ENCODE measurements at places on chromosomes 5 and 9.

GRCh38 chr5:14269395-14269794 is 126.3 kb downstream of the TRIO start:
- DNase-seq, result no peak

- DNase-seq, result no peak
Observed at GRCh38 chr9:89467278-89467625, 30.7 kb downstream of the SEMA4D start.

GRCh38 chr5:71828291-71829040 is 109.4 kb downstream of the CARTPT start:
- DNase-seq, result no peak

GRCh38 chr9:84694248-84694647 is 24.7 kb downstream of the NTRK2 start:
- no peak for DNase-seq

GRCh38 chr9:68505681-68506409 is 34.8 kb downstream of the TMEM252 start:
- DNase-seq, result no peak

DNA sequence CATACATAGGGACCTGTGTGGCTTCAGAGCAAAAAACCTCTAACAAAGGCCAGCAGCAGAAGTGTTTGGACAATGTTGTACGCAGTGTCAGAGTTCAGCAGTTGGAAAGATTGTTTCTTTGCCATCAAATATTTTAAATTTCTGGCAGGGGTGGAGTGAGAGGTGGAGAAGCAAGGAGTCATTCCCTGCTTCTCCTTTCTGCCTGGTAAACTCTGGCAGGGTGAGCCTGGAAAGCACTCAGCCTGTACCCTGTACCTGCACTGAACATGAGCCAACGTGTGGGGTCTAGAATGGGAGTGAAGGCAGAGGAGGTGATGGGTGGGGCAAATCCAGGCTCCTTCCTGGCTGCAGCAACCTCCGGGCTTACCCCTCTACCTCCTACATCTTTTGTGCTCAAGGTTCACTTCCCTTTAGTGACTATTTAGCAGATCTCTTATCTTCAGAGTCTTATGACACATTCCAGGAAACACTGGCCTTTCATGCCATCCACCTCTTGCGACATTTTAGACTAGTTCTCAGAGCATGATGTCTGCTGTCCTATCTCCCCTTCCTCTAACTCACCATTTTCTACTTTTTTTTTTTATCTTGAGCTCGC is 445.0 kb upstream of the PIK3R1 start:
- no peak for DNase-seq

GRCh38 chr9:83986765-83987401 is 6.3 kb downstream of the RMI1 start:
- no peak for DNase-seq

DNA sequence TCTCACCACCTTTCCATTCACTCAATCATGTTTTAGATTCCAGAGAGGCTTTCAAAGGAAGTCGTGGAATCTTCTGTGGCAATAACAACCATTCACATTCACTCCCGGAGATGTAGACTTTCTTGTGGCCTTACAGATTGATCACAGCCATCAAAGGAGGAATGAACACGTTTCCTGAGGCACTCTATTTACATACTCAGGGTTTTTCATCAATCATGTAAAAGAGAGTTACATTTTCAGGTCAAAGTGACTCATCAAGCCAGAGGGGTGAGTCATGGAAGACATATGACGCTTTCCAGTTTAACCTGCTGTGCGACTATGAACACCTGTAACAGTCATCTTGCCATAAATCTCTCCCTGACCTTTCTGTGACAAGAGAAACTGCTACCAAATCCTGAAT is 39.3 kb upstream of the RAD23B start:
- no peak for DNase-seq

GRCh38 chr5:62732677-62733121 is 154.1 kb downstream of the LRRC70 start:
- no peak for DNase-seq

GRCh38 chr9:134136118-134136995 is 475 bp downstream of the WDR5 start:
- no peak for DNase-seq

DNA sequence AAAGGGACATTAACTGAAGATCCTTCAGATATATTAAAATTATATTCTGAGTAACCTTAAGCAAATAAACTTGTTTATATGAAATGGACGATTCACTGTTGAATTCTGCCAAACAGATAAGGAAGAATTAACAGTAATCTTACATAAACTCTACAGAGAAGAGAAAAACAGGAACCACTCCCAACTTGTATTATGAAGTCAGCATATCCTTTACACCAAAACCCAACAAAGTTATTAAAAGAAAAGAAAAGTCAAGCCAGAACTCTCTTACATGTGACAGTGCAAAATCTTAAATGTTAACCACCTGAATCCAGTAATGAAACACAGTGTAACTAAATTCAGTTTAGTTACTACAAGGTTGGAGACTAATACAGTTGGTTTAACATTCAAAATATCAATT is 185.8 kb downstream of the DEPDC1B start:
- DNase-seq, result no peak

DNA sequence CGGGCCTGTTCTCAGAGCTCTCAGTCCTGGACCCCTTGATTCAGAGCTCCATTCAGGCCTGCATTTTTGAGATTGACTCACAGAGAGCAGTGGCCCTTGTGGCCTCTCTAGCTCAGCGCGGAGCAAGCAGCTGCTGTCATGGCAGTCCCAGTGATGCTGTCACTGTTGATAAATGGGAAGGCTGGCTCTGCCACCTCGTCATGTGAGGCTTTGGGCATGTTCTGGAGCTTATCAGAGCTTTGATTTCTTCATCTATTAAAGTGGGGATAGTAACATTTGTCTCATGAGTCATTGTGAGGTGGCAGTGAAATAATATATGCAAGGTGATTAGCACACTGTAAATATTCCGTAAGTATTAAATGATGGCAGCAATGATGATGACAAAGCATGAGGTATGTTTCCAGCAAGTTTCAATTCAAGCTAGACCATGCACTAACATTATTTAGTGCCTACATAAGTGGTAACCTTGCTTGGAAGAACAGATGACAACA is 126.4 kb upstream of the CXCL14 start:
- DNase-seq, result no peak

DNA sequence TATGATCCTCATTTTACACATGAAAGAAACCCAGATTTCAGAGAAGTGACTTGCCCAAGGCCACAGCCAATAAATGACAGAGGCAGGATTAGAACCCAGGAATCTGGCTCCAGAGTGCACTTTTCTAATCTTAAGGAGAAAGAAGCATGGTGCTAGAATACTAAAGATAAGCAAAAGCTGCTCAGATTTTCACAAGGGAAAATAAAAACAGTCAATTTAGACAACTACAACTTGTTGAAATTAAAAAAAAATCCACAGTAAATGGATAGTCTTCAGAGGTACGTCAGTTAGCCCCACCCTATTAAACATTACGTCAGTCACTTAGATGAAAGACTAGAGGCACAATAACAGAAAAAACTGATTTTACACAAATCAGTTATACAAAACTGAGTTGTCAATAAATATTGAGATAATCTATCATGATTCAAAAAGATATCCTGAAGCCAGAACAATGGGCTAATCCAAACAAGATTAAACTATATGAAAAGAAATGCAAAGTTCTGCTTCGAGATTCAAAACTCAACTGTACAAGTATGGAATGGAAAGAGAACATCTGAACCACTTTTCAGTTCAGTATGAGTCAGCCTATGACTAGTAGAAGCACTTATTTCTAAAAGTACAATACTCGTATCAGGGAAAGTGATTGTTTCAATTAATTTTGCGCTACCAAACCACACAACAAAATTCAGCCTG is 9.3 kb downstream of the TMEM245 start:
- no peak for DNase-seq

DNA sequence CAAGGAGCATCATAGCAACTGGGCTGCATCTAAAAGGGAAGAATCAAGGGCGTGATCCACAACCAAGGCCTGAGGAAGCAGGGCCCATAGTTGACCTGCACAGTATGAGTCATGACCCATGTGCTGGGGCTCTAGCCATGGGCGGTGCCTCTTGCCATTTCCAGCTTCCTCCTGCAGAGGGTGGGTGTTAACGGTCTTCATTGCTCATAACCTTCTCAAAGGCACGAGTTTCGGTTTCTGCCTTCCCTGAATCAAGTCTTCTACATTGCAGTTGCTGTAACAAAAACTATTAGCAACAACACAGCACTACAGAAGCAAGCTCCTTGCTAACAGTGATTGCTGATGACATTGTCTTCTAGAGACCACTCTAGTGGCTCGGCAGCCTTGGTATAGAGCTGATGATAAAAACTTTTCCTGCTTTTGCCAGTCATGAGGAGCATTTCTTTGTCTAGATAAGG is 66.9 kb downstream of the CTSL start:
- DNase-seq, result no peak

DNA sequence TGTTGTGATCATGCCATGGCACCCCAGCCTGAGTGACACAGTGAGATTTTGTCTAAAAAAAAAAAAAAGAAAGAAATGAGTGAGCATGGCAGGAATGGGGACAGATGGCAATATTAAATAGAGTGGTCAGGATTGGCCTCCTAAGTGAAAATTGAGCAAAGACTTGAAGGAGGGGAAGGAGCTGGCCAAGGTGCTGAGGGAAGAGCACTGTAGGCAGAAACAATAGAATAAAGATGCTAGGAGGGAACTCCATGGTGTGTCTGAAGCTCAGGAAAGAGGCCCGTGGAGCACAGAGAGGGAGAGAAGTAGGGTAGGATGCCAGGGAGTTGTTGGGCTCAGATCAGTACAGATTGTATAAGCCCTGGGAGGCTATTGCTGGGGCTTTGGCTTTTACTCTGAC is 64.4 kb upstream of the PCAT7 start:
- DNase-seq, result no peak

DNA sequence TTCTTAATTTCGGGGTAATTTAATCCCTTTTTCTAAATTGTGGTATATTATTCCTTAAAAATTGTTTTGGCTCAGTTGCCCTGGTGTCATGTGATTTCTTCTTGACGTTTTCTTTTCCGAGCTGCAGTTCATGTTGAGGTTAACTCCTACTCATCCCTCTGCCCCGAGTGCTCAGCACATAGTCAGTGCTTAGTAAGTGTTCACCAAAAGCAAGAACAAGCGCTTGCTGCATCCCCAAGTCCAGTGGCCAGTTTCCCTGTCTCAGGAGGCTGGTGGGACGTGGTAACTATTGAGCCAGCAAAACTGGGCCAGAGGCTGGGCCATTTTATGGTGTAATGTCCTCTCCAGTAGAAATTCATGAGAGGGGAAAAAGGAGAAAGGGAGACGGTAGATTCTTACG is 23.3 kb downstream of the TRIO start:
- DNase-seq, result no peak

DNA sequence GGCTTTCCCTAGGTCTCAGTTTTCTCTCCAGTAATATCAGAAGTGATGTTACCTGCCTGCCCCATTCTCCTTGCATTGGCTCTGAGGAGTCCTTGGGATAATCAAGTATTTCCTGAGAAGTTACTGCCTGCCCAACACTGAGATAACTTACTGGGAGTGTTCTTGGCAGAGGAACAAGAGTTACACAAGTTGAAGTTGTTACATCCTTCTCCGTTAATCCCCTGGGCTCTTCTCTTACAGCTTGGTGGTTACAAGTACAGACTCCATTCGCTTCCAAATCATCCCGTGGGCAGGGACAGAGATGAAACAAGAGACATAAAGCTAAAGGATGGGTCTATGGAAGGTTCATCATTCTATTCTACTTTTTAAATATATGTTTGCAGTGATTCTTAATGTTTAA is 74.1 kb upstream of the SAP30L start:
- no peak for DNase-seq

DNA sequence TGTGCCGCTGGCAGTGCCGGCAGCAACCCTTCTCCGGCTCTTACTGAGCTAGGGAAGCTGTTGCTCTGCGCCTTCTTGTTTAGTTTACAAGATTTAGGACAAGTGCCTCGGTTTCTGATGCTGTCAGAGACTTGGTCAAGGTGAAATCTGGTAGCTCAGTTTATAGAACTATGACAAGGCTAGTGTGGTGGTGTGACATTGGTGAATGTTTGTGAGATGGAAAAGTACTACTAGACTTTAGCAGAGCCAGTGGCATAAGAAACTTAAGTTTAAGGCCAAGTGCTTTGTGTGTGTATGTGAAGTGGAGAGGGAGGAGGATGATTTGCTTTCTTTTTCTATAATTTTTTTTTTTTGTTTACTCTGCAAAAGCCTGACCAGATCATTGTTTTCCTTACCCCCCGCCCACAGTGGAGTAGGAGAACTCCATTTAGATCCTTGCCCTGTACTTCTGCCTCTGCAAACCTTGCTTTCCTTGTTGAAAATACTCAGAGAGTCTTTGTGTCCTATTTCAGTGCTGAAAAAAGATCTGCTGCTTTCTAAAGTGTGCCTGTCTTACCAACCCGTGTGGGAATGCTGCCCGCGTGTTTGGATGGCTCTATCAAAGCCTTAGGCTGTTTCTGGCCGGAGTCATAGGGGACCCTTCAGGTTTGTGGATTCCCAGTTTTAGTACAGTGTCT is 75.9 kb downstream of the TRIO start:
- no peak for DNase-seq

DNA sequence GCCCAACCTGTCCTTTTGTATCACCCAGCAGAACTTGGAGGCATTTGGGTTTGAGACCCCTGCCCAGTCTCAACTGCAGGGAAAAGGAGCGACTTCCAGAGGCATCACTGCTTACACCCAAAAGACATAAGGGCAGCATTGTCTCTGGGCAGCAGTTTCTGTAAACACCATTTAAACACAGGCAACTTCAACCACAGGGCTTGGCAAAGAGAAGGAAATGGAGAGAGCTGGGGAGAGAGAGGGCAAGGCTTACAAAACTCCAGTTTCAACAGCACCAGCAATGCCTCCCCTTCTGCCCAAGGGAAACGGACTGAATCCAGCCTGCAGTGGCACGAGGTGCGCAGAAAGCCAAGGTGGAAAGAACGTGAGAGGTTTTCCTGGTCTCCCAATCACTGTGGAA is 147.6 kb downstream of the ROR2 start:
- DNase-seq, result no peak

DNA sequence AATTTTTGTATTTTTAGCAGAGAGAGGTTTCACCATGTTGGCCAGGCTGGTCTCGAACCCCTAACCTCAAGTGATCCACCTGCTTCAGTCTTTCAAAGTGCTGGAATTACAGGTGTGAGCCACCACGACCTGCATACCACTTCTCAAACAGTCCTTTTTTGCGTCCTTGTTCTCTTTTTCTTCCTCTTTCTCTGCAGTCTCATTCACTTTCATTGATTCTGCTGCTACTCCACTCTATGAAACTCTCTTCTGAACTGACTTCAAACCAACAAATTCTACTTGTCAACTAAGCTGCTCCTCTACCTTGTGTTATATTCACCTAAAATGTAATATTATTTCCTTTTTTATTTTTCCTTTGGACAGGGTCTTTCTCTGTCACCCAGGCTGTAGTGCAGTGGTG is 7.9 kb downstream of the NSD1 start:
- DNase-seq, result no peak
